ENCODE measurements at places on chromosomes 16 and 17. TPM values are rescaled to one million over a fixed set of nuclear protein-coding genes. Genes with fewer than 3 reads are reported as not detected.

DNA sequence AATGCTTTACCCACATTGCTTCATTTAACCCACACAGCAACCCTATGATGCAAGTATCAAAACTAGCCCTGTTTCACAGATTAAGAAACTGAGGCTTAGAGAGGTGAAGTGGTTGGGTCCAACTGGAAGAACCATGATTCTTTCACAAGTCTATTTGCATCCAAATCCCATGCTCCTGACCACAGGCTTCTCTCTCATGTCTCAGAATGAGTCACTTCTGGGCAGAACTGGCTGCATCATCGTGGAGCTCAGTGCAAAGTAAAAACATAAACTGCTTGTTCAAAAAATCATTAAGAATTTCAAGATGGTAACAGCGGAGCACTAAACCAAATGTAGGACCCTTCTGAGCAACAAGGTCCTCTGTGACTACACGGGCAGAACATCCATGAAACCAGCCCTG lies 20.2 kb upstream of the CES1 start:
- H3K4me3 ChIP-seq: no peak overlapping the region
- no peaks in the 10 kb centered on the region for H3K36me3 ChIP-seq
- no peaks in the 10 kb centered on the region for H3K27me3 ChIP-seq
- no peak overlapping the region for H3K27ac ChIP-seq

- H3K36me3 ChIP-seq: no peaks in the 10 kb centered on the region
- H3K4me3 ChIP-seq: no peak overlapping the region
Measured at GRCh38 chr17:81025741-81026129, 9.2 kb upstream of the BAIAP2 start.

DNA sequence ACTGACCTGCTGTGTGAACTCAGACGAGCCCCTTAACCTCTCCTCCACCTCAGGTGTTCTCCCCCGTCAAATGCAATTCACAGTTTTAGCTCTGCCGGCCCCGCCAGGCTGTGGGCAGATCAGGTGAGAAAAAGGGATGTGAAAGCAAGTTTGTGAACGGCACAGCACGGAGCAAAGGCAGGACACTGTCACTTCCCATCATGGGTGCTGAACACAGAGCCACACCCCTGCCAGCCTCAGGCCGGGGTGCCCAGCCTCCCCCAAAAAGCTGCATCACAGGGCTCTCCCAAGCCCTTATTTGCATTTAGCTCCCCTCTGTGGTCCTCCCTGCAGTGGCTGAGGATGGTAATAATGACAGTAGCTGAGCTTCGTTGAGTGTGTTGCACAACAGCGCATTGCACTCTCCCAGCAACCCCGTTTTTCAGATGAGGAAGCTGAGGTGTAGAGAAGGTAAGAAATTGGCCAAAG lies 88.8 kb upstream of the TNRC6C start:
- no peaks in the 10 kb centered on the region for H3K36me3 ChIP-seq
- H3K4me3 ChIP-seq: no peak overlapping the region
- no peak overlapping the region for H3K27ac ChIP-seq
- no peaks in the 10 kb centered on the region for H3K4me1 ChIP-seq
- no peak for DNase-seq

Gene ABCC12
- not detected for total RNA-seq

- no peaks in the 10 kb centered on the region for H3K27me3 ChIP-seq
- DNase-seq: no peak
- H3K36me3 ChIP-seq: no peaks in the 10 kb centered on the region
- no peak overlapping the region for H3K4me3 ChIP-seq
- no peak overlapping the region for H3K27ac ChIP-seq
Measured at GRCh38 chr16:56855946-56856345, 9.1 kb upstream of the SLC12A3 start.

GRCh38 chr16:28609631-28610594 lies at the start of gene SULT1A1:
Gene SULT1A1 (minus strand): TSS chr16:28610044. CDS start chr16:28608855, 1,189 bp downstream.
- H3K27ac ChIP-seq: no peak within 1 kb of the TSS
- DNase-seq: no peak
- no peaks in the 10 kb centered on the region for H3K27me3 ChIP-seq
- no peaks in the 10 kb centered on the region for H3K36me3 ChIP-seq
- no peaks in the 10 kb centered on the region for H3K4me1 ChIP-seq

DNA sequence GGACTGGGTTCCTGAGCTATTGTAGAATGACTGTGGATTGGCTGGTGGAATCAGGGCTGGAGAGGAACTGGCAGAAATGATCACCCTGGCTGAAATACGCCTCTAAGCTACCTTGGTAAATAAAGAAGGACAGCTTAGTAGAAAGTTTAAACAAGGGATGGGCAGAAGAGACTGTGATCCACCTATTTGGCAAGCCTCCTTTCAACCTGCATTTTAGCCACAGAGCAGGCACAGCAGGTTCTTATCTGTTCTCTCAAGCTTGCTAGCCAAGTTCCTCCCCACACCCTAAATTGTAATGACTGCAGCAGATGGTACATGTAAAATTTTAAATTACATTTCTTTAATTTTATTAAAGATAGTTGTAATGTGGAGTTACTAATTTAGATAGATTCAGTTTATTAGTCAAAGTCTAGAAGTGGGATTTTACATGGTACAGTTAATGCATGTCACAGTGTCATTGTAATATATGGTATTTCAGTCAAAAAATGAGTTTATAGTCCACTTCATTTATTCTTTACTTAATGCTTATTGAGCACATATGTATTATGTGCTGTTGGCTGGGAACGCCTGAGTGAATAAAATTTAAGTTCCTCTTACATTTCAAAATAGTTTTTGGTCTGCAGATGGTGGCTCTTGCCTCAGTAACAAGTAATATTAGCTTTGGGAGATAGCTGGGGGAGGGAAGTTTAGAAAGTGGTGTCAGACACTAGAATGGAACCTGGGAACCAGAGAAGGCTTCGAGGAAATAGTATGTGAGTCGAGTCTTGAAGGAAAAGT lies 11.2 kb downstream of the EPN2 start:
- H3K4me1 ChIP-seq: peaks cover 6% of the 10 kb centered on the region
- no peak for DNase-seq
- no peaks in the 10 kb centered on the region for H3K27me3 ChIP-seq
- H3K4me3 ChIP-seq: no peak overlapping the region
- no peak overlapping the region for H3K27ac ChIP-seq

Gene SLC38A8
- not detected for total RNA-seq

Gene AANAT
- total RNA-seq: not detected

All from Panc1 (cell line).